ENCODE measurements at places on chromosomes 5 and 9. TPM values are rescaled to one million over a fixed set of nuclear protein-coding genes. Genes with fewer than 3 reads are reported as not detected.

DNA sequence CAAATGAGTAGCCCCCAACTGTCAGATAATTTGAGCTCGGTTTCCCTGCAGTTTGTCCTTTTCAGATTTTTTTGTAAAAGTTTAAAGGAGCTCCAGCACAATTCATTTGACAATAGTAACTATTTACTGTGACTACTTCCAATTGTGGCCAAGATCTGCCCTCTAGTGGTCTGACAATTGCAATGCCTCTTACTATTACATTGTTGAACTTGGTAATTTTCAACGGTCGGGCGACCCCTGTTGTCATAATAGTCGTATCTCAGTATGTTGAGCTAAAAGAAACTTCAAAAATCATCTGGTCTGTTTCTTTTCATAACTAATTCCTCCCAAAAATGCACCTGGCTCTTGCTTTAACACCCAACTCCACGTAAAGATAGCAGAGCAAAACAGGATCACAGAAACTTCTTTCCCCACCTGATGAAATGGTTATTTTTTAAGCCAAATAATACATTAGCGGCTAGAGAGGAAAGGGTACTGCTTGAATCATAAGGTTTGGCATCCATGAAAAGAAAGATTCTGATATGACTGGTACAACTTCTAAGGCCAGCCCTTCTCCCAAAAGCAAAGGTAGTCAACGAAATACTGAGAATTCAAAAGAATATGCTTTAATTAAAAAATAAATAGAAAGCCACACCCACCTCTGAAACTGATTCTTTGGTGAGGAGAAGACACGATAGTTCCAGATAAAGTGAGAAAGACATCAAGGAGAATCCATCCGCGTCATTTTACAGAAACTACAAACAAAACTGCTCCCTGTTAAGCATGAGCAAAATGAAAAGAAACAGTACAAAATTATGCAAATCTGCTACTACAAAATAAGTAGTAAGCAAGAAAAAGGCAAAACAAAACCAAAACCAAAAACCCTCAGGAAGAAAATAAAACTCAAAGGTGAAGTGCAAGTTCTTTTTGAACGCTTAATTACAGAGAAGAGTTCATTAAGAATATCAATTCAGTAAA is 76.9 kb upstream of the HTR4 start:
- no peaks in the 10 kb centered on the region for H3K36me3 ChIP-seq
- peak overlapping the region; percentile 42 for H3K4me3 ChIP-seq
- peaks cover 1% of the 10 kb centered on the region for H3K27me3 ChIP-seq
- peak overlapping the region; percentile 78 for H3K27ac ChIP-seq

DNA sequence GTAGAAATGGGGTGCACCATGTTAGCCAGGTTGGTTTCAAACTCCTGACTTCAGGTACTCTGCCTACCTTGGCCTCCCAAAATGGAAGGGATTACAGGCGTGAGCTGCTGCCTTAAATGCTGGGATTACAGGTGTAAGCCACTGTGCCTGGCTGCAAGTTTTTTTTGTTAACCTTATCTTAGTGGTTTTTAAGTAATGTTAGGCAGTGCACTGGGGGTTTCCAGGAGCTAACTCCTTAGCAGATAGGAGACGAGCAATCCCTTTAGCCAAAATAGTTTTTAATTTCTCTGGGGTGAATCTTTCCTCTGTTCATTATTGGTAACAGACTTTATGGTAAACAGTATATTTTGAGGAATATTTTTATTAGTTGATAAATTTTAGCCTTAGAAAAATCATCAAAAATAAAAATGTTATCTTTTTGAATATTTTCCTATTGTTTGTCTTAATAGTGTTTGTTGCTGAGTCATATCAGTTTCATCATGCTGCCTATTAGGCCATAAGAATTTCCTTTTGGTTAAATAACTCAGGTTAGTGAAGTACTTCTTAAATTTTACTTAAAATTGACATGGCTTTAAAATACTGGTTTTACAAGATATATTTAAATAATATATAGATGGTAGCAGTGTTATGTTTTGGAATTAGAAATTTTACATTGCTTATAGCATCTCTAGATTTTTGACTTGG is 37.9 kb downstream of the LMNB1 start:
- H3K36me3 ChIP-seq, result peaks cover 71% of the 10 kb centered on the region
- no peak overlapping the region for H3K4me3 ChIP-seq
- peaks cover 34% of the 10 kb centered on the region for H3K4me1 ChIP-seq
- no peak for DNase-seq

The OR1J2 gene
- total RNA-seq, result not detected

- no peak overlapping the region for H3K4me3 ChIP-seq
- H3K4me1 ChIP-seq, result peaks cover 2% of the 10 kb centered on the region
- DNase-seq, result no peak
- peaks cover 49% of the 10 kb centered on the region for H3K27me3 ChIP-seq
Observed at GRCh38 chr9:124032247-124032646, 20.7 kb downstream of the LHX2 start.

The CDO1 gene
- total RNA-seq, result not detected

The SOX30 gene
- not detected for total RNA-seq

GRCh38 chr5:78320401-78320800 is 25.9 kb upstream of the AP3B1 start:
- H3K27ac ChIP-seq, result no peak overlapping the region
- peaks cover 8% of the 10 kb centered on the region for H3K27me3 ChIP-seq
- DNase-seq, result peak; percentile 18
- H3K4me3 ChIP-seq, result no peak overlapping the region
- no peaks in the 10 kb centered on the region for H3K36me3 ChIP-seq

- H3K4me3 ChIP-seq, result no peak overlapping the region
- H3K4me1 ChIP-seq, result no peaks in the 10 kb centered on the region
- H3K27ac ChIP-seq, result no peak overlapping the region
- H3K36me3 ChIP-seq, result no peaks in the 10 kb centered on the region
- no peaks in the 10 kb centered on the region for H3K27me3 ChIP-seq
Observed at GRCh38 chr5:166845044-166845443, 1446.4 kb upstream of the WWC1 start.

- H3K4me3 ChIP-seq, result no peak overlapping the region
- H3K36me3 ChIP-seq, result no peaks in the 10 kb centered on the region
- H3K27me3 ChIP-seq, result peaks cover 32% of the 10 kb centered on the region
- H3K27ac ChIP-seq, result no peak overlapping the region
Observed at GRCh38 chr5:11384441-11385250, 519.6 kb downstream of the CTNND2 start.

- H3K27ac ChIP-seq, result no peak overlapping the region
- no peaks in the 10 kb centered on the region for H3K36me3 ChIP-seq
- H3K27me3 ChIP-seq, result no peaks in the 10 kb centered on the region
- no peak for DNase-seq
Observed at GRCh38 chr5:89441965-89442364, 559.0 kb upstream of the MEF2C start.

DNA sequence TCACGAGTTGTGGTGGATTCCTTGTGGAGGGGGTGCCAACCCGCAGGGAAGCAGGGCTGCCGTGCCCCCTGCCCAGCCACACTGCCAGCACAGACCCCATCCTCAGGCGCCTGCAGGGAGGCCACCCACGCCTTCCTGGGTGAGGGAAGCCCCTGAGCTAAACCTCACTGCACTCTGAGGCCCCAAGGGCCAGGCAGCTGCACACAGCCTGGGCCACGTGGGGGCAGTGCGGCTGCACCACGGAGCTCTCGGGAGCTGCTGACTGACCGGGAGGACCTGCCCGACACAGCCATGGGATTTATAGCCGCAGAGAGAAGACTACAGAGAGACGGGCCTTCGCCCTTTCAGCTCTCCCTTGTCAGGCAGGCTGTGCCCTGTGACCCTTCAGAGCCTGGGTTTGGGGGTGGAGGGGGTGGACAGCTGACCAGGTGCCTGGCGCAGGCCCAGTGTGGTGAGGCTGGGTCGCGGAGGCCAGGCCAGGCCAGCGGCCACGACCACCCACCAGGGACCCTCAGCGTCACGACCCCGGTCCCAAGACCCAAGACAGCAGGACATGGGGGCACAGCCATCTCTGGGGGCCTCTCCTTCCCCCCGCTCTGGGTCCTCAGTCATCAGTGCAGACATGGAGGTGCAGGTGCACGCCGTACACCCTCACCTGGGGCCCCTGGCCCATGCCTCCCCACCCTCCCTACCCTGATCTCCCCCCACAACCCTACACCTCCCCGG is 4.3 kb upstream of the AHRR start:
- peaks cover 10% of the 10 kb centered on the region for H3K4me1 ChIP-seq
- H3K27ac ChIP-seq, result no peak overlapping the region
- DNase-seq, result peak; percentile 47
- no peak overlapping the region for H3K4me3 ChIP-seq

The ACOT12 gene
- total RNA-seq, result not detected

The ECSCR gene
- 0.73 TPM for total RNA-seq

DNA sequence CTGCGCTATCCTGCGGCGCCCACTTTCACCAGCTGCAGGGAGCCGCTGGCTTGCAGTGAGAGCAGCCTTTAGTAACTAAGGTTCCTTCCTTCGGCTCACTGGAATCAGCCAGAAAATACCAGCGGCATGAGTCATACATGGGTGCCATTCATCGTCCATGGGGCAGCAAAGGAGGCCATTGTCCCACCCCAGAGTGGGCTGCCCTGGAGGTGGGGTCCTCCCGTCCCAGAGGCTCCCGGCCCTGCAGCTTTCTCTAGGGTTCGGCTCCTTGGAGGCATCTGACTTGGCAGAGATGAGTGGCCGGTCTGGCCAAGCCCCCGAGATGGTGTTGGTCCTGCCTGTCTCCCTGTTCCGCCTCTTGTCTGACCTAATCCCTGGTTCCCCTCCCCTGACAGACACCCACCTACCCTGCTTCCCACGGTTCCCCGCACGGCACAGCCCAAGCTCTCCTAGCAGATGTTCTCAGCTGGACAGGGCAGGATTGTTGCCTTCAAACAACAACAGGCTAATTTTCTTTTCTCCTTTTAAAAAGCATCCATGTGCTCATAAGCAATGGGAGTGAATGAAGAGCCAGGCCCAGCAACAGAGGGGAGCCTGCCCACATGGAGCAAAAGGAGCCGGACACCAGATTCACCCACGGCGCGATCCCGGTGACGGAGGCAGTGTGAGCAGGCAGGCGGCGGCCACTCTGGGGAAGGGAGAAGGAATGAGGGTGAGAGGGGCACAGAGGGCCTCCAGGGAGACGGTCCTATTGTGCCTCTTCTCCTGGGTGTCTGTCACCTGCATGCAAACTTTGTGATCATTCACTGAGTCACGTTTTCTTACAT is 97.0 kb upstream of the COL5A1 start:
- H3K27me3 ChIP-seq, result no peaks in the 10 kb centered on the region
- DNase-seq, result no peak
- no peak overlapping the region for H3K4me3 ChIP-seq

The SERF1A gene
- total RNA-seq, result 2.8 TPM

DNA sequence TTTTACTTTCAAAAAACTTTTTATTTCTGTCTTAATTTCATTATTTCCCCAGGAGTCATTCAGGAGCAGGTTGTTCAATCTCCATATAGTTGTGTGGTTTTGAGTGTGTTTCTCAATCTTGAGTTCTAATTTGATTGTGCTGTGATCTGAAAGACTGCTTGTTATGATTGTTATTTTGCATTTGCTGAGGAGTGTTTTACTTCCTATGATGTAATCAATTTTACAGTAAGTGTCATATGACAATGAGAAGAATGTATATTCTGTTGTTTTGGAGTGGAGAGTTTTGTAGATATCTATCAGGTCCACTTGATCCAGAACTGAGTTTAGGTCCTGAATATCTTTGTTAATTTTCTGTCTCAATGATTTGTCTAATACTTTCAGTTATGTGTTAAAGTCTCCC is 706.9 kb upstream of the CTNND2 start:
- H3K4me3 ChIP-seq, result no peak overlapping the region
- DNase-seq, result no peak
- no peaks in the 10 kb centered on the region for H3K27me3 ChIP-seq
- no peaks in the 10 kb centered on the region for H3K4me1 ChIP-seq
- H3K36me3 ChIP-seq, result no peaks in the 10 kb centered on the region
- H3K27ac ChIP-seq, result no peak overlapping the region

The SEMA5A gene
- total RNA-seq, result 0.12 TPM

GRCh38 chr5:148416921-148417320 is 33.2 kb downstream of the FBXO38 start:
- no peaks in the 10 kb centered on the region for H3K27me3 ChIP-seq
- peaks cover 62% of the 10 kb centered on the region for H3K36me3 ChIP-seq
- H3K4me1 ChIP-seq, result no peaks in the 10 kb centered on the region

DNA sequence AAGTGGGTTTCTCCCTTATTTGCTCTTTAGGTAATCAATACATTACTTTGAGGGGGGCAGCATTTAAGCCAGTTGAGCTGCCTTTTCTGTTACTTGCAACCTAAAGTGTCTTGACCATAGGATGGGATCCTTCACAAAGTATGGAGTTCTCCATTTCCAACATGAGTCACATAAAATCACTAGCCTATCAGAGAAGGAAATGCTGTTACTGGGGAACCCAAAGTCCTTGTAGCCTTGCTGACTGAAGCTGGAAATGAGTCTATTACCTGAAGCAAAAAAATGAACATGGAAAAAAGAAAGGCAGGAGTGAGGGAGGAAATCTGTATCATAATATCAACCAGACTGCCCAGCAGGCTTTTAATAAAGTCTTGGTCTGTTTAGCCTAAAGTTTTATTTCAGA is 42.8 kb upstream of the SLIT3 start:
- H3K4me3 ChIP-seq, result no peak overlapping the region
- no peaks in the 10 kb centered on the region for H3K4me1 ChIP-seq
- H3K36me3 ChIP-seq, result no peaks in the 10 kb centered on the region
- DNase-seq, result no peak
- peaks cover 3% of the 10 kb centered on the region for H3K27me3 ChIP-seq

- no peaks in the 10 kb centered on the region for H3K36me3 ChIP-seq
- peaks cover 16% of the 10 kb centered on the region for H3K27me3 ChIP-seq
- no peak overlapping the region for H3K27ac ChIP-seq
- H3K4me1 ChIP-seq, result peaks cover 4% of the 10 kb centered on the region
- H3K4me3 ChIP-seq, result no peak overlapping the region
- DNase-seq, result no peak
Observed at GRCh38 chr9:696332-697323, 144.9 kb upstream of the DMRT1 start.

DNA sequence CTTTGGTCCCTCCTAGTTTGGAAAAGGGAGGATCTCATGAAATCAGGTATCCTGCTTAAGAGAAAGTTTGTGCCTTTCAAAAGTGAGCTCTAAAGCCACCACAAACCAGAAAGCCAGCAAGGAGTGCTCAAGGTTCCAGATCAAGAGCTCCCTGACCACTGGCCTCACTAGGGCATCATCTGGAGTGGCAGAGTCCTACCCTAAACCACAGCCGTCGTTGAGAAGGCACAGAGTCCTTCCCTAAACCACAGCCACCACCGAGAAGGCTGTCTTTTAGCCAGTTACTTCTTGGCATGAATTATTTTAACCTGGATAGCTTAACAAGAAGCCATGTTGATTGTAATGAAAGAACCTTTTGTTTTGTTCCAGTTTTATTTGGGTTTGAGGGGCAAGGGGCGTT is 102.9 kb downstream of the FRMD3 start:
- no peaks in the 10 kb centered on the region for H3K27me3 ChIP-seq
- no peak overlapping the region for H3K4me3 ChIP-seq
- no peak for DNase-seq
- H3K27ac ChIP-seq, result no peak overlapping the region

The GRIA1 gene
- total RNA-seq, result not detected

The GARIN3 gene
- not detected for total RNA-seq

The TLX3 gene
- total RNA-seq, result not detected

The EPB41L4B gene
- not detected for total RNA-seq

- no peak overlapping the region for H3K4me3 ChIP-seq
- DNase-seq, result no peak
- no peaks in the 10 kb centered on the region for H3K36me3 ChIP-seq
Observed at GRCh38 chr5:167952278-167952995, 339.0 kb upstream of the WWC1 start.

All from activated CD4-positive, alpha-beta T cell treated with anti-CD3 and anti-CD28 coated beads, Interleukin-2, amount 10 ng/mL, durations not matched to agents 7 days and 5 days (primary cell).